ENCODE measurements at places on chromosomes 6 and 20.

GRCh38 chr20:48478370-48478769, 349.4 kb downstream of the PREX1 start:
- no peak for DNase-seq

DNA sequence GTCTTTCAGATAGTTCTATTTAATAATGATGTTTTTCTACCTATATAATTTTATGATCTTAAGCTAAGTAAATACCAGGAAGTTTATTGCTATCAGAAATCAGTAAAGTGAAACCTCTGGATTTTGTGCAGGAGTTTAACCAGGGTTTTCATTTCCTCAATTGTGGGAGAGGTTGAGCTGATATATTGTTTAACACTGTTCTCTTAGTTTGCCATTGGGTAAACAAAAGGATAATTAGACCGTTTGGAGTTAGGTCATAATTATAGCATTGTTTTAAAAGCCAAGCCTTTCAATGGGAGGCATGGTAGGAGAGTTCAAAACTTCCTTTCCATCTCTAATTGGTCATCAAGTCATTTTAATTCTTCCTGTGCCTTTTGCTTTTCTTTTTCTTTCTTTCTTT, 58.7 kb downstream of the STXBP5 start:
- DNase-seq: no peak

GRCh38 chr6:39310542-39310941, 3.7 kb downstream of the KCNK17 start:
- DNase-seq: no peak

GRCh38 chr20:33401921-33402369, 626 bp upstream of the CDK5RAP1 start:
- no peak for DNase-seq

GRCh38 chr6:41191569-41191968, 9.4 kb downstream of the TREML2 start:
- DNase-seq: no peak
